ENCODE measurements at places on chromosomes 12 and 14.

- no peak for DNase-seq
Observed at GRCh38 chr14:45051896-45052295, 32.0 kb upstream of the PRPF39 start.

DNA sequence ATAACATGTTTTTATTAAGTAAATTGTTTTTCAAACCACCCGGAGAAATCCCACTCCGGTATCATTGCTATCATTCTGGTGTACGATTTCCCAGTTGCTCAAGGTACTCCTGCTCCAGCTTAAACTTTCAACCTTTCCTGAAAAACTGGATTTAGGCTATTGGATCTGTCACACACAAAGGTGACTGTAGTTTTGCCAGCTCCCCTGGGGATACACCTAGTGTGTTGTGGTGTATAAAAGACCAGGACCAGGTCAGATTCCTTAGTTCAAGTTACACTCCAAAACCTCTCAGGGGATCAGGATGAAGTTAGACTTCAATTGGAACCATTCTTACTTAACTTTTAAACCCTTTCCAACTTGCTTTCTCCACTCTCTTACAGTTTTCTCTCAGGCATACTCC lies 303.9 kb downstream of the NOVA1 start:
- no peak for DNase-seq

DNA sequence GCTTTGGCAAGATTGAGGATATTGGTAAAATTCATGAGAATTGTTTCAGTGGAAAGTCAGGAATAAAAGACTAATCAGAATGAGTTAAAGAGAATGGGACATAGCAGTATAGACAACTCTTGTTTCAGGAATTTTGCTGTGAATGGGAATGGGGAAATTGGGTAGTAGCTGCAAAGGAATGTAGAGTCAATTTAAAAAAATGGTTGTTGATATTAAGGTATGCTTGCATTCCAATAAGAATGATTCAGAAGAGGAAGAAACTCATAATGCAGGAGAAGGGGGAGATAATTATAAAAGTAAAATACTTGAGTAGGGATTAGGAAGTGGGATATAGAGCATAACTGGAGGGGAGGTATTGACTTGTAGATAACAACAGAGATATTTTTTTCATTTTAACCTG lies 40.7 kb downstream of the MNAT1 start:
- no peak for DNase-seq

DNA sequence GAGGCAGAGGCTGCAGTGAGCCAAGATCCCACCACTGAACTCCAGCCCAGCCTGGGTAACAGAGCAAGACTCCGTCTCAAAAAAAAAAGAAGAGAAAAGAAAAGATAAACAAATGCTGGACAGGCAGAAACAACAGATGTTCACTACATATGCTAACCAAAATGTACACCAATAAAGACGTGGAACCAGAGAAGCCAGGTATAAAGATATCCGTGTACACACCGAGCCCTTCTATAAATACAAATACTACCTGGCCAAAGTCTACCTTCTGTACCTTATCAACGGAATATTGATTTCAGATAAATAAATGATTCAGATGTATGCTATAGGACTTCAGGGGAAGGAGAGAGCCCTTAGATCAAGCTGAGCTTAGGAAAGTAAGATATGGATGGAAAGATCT lies 10.8 kb upstream of the KRT8 start:
- no peak for DNase-seq

GRCh38 chr14:57479197-57479596 lies 14.5 kb downstream of the CCDC198 start:
- DNase-seq = no peak

Measured in femur (tissue), 1 donor.